Hepatocyte (in vitro differentiated cells): ENCODE measurements at places on chromosomes 7 and 10.

- DNase-seq, result peak; percentile 89
Measured at GRCh38 chr10:91632671-91633550, at the start of gene PPP1R3C. TSS of gene PPP1R3C (minus strand) at chr10:91633071. CDS start at chr10:91632969, 102 bp downstream.

DNA sequence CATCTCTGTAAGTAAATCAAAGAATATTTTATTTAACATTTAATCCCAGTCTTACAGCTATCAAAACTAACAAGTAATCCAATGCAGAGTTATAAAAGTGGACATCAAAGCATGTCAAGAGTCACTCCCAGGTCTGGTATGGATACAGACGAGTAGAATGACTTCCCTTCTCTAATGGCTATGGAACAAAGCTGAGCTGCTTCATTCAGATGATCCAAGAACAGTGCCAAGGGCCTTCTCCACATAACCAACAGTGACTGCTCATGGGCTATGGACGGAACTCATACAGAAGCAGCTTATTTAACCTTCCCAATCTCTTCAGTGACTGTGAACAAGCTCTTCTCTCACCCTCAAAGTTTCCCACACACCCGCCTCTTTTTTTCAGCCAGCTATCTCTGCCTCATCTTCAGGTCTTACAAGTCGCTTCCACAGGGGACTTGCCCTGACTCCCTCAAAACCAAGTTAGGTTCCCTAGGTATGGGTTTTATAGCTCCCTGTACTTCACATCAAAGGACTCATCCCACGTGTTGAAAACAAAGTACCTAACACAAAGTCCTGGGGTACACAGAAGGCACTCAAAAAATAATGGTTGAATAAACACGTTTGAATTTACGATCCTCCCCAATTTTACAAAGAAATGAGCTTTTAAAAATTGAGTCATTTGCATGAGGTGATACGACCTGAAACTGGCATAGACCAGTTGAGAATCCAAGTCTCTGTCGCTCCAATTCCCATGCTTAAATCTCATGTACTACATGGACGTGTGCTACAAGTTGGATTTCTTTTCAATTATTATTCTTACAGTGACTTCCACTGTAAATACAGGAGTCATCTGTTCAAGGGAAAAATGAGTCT, 3.1 kb downstream of the USP6NL start:
- no peak for DNase-seq

- DNase-seq, result no peak
Measured at GRCh38 chr7:91047636-91048035, 216.6 kb upstream of the FZD1 start.

DNA sequence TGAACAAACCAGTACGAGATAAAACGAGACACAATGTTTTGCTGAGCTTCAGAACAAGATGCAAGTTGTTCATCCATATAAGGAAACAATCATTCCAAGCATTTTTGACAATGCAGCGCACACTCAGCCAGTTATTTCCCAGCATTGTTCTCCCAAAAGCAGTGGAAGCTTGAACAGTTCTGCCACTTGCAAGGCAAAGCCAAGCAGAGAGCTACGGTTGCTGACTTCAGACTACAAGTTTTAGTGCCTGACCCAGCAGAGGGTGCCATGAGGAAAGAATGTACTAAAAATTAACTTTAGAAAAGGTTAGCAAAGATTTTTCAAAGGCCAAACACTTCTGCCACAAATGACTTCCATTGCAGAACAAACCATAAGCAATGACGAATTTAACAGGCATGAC, 152.5 kb downstream of the SLC25A13 start:
- DNase-seq, result no peak

- DNase-seq, result peak; percentile 28
Measured at GRCh38 chr7:77415476-77415822, 700 bp downstream of the GSAP start.

- DNase-seq, result no peak
Measured at GRCh38 chr10:60006062-60006461, 99.7 kb upstream of the CCDC6 start.

DNA sequence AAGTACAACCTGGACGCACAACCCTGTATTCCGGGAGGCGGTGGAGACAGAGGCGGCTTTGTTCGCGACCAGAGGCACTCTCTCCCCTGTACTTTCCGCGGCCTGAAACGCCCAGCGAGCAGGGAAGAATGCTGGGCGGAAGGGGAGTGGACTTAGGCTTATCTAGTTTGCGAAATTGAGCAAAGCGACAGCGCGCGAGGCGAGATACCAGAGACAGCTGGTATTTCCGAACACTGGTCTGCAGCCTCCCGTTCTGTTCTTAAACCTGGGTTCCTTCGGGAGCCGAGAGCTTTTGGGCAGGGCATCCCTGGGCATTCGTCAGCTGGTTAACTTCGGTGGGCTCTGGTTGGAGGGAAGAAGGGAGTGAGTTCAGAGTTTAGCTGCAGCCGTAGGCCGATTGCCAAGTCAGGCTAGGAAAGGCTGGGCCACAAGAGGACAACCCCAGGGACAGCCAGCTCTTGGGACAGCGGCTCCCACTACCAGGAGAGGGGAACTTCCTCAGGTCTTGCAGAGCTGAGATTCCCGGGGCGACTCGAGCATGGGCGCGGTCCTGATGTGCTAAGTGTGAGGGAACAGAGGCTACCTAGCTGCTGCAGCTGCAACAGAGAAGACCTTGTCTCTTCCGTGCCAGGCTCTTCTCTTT, 3.9 kb downstream of the HMX3 start:
- peak; percentile 74 for DNase-seq

GRCh38 chr10:23362069-23362830, 17.7 kb upstream of the C10orf67 start:
- no peak for DNase-seq

DNA sequence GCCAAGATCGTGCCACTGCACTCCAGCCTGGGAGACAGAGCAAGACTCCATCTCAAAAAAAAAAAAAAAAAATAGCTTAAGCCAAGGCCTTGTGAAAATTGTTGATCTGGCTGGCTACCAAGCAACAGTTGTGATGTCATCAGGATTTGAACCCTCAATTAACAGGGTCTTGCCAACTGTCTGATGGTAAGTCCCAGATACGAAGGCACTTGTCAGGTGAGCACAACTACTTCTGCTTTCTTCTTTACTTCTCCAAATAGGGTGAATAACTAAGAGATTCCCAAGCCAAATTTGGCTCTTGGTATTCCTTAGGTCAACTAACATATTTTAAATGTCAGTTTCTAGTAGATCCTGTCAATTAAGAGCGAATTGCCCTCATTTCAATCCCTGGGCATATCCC, 47.4 kb downstream of the ANKRD61 start:
- no peak for DNase-seq

DNA sequence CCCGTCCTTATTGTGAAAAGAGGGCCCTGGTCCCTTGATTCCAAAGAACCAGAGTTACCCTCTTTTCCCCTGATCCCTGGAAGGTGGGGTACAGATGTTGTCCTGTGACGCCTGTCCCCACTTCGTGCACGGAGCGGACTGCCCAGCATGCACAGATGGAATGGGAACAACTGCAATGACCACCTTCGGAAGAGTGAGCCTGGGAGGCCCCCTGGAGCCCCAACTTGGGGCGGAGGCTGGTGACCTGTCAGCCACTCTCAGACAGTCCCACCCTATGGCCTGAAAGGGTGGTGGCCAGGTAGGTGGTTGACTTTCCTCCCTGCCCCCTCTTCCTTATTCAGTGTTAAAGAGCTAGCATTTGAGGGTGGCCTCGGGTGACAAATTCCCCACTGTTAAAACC, 196.6 kb upstream of the GALNT17 start:
- DNase-seq, result no peak

DNA sequence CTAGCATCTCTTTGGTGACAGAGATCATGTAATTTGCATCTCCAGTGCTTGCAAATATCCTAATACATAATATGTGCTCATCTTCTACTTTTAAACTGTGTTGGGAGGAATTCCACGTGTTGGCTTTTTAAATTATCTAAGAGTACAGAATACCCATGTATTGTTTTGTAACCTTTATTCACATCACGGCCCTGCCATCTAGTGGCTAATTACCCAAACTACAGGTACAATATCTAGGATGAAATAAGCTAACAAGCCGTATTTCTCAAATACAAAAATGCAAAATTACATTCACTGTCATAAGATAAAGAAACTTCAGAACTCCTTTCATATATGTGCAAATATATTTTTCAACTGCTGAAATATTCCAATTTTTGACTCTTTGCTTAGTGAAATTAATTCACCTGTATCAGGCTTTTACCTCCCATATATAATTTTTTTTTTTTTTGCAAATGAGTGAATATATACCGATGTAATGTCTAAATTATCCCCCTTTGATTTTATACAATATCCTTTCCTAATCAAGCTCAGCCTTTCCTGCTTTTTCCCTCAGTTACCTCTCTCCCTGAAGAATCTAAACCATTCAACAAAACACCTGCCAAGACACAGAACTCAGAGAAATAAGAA, 30.3 kb upstream of the LSM8 start:
- peak; percentile 49 for DNase-seq

- DNase-seq, result no peak
Measured at GRCh38 chr10:62561151-62561550, 187.0 kb downstream of the ZNF365 start.

DNA sequence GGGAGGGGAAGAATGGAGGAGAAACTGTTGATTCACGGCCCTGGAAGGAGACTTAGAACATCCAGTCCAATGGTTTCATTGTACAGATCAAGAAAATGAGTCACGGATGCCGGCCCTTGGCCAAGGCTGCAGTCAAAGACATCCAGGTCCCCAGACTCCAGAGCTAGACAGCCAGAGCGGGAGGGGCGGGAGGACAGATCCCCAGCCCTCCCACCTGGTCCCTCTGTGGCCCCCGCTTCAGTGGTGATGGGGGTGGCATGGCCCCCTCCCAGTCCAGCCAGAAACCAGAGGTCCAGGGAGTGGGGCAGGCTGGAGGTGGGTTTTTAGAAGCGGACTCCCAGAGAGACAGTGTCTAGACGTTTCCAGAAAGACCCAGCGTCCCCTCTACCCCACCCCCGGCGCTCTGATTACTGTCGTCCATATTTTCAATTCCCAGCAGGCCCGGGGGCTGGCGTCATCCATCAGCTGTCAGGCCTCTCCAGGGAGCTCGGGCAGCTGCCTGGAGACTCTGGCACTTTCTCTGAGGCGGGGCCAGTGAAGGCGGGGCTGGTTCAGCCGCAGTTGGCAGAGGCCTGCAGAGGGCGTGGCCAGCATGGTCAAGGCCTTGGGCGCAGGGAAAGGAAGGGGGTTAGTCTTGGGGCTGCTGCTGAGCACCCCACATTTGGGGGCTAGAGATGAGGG, 8.0 kb upstream of the HSPB1 start:
- DNase-seq, result peak; percentile 89

DNA sequence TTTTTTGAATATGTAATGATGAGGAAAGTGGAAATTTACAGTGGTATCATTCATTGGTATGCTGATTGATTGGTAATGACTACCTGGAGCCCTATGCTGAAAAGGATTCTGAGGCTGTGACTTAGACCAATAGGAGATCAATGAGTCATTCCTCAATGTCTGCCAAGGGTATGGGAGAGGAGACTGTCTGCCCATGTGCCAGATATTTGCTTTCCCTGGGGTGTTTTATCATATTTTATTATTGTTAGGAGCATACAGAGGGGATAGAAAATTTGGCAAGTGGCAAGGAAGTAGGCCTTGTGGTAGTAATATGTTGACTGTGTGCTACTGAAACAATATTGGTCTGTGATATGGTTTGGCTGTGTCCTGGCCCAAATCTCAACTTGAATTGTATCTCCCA, 54.8 kb downstream of the ASAH2B start:
- no peak for DNase-seq

DNA sequence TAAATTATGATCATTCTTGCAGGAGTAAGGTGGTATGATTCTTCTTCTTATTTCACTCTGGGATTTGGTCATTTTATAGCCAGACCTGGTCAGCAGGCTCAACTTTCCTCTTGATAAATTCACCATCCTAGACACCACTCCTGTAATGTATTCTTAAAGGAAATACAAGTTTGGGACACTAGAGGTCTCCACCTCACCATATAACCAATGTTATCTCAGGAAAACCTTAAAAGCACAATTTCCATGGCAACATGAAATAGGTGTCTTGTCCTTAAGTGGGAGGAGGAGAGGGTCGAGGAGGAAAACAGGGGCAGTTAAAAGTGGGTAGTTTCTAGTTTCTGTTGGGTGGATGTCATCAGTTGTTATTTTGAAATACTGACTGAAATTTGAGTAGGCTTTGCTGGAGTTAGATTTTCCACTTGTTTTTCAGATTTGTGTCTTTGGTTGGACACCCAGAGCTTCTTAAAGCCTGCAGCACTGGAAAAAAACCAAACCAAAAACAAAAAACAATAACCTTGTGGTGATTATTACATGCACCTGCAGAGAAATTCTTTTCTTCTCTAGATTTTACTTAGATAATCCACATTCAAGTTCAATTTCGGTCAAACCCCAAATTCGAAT, 163.1 kb downstream of the PRKCQ start:
- peak; percentile 68 for DNase-seq

- DNase-seq, result no peak
Measured at GRCh38 chr7:6340241-6340640, 67.8 kb upstream of the CYTH3 start.

- no peak for DNase-seq
Measured at GRCh38 chr10:88186335-88186734, 322.9 kb downstream of the PTEN start.

DNA sequence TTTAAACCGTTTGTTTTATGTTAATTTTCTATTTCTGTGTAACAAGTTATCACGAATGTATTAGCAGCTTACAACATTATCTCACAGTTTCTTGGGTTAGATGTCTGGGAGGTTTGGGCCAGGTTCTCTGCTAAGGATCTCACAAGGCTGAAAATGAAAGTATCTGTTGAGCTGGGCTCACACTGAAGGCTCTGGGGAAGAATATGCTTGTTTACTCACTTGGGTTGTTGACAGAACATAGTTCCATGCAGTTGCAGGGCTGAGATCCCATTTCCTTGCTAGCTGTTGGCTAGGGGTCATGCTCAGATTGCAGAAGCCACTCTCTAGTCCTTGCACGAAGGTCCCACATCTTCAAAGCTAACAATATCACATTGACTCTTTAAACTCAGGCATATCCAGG, 266.6 kb upstream of the GNAI1 start:
- DNase-seq, result no peak

DNA sequence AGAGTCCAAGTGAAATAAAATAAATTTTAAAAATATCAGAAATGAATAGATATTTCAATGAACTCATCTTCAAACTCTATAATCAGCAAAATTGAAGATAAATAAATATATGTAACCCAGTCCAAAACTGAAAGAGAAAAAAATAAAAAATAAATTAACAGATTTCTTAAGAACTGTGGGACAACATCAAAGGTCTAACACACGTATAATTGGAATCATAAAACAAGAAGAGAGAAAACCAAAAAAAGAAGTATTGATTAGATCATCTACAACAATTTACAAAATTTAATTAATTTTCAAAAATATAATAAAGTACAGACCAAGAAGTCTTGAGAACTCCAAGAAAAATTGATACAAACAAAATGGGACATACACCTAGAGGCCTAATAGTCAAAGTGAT, 625.8 kb upstream of the SORCS1 start:
- DNase-seq, result no peak

GRCh38 chr10:80664071-80664680, 126.5 kb downstream of the SH2D4B start:
- peak; percentile 90 for DNase-seq

GRCh38 chr7:71145906-71146901, 14.3 kb downstream of the GALNT17 start:
- no peak for DNase-seq
